ENCODE measurements at places on chromosomes 6 and 20.

- no peak for DNase-seq
Measured at GRCh38 chr6:165178056-165178455, 131.3 kb downstream of the C6orf118 start.

DNA sequence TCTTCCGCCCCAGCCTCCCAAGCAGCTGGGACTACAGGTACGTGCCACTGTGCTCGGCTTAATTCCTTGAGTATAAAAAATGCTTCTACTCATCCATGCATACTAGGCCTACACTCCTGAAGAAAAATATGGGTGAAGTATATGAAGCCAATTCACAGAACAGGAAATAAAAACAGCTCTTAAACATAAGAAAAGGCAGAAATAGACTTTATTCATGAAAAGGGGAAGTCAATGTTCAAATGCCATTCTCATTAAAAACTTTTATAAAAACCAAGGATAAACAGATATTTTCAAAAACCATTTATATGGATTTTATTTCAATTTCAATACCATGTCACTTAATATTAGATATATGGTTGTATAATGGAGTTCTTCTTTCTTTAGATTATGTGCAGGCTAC lies 18.3 kb downstream of the SERPINB9 start:
- DNase-seq, result no peak

- no peak for DNase-seq
Measured at GRCh38 chr6:160178271-160178670, 56.7 kb downstream of the SLC22A1 start.

GRCh38 chr6:167120583-167120903 lies 2.4 kb upstream of the CCR6 start:
- no peak for DNase-seq

DNA sequence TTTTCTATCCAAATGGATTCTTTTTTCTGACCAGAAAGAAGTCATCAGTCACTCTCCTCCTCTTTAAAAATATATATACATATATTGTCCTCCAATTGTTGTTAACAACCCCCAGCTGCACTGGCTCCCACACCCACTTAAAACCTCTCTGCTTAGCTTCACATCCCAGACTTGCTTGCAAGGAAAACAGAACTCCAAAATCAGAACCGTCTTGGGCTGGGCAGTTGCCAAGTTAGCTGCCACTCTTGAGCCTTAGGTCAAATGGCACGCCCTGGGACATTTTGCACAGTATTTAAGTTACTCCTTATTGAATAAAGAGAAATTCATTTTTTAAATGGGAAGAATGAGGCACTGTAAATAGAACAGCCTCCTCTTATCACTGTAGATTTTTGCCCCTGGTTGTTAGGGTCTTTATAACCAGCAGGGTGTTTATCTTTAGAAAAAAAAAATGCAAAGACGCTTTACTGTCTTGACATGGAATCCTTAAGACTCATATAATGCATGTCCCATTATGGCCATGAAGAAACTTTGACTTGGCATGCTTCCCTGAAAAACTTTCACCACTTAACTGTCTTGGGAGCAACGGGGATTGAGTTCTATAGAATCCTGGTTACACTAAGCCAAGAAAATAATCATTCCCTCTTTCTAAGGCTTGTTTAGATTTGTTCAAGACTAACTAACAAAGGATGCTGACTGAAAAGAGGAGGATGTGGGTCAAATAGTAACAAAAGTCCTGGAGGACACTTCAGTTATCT lies 204.5 kb downstream of the ISM1 start:
- DNase-seq, result no peak

- no peak for DNase-seq
Measured at GRCh38 chr6:57013521-57013926, 33.0 kb upstream of the KIAA1586 start.

All from H7 (cell line).